ENCODE measurements at places on chromosomes 16 and 17.

GRCh38 chr17:70134777-70135176, 34.6 kb upstream of the KCNJ2 start:
- DNase-seq = no peak

DNA sequence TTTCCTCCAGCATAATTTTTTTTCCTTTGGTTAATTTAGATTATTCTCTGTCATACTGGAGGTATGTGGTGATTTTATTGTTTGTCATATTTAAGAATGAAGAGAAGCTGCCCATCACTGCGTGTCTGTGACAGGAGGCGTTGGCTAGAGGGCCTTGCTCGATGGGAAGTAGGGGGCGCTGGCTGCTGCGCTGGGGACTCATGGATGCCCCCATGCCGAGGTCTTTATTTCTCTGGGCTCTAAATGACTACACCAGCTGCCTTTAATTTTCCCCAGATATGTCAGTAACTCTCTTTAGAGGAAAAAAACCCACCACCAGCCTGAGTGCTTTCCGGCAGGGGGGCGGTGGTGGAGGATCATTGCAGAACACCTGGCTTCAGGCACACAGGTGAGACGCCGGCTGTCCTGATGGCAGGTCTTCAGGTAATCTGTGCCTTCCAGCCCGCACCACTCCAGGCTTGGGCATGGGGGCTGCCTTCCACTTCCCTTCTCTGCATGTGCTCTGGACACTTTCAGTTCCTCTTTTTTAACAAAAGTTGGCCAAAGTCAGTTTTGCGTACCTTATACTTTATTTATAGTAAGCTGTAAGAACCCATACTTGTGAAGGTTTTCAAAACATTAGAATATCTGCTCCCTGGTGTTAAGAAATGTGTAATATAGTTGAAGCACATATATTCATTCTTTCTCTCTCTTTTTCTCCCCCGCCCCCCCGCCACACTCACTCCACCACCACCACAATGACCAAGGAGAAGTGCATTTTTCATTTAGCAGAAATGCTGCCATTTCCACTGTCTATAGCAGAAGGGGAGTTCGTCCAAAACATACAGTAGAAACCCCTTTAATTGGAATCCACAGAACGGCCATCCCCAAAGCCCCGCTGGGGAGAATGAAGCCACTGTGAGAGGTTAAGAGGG, 192.7 kb downstream of the RPTOR start:
- no peak for DNase-seq

DNA sequence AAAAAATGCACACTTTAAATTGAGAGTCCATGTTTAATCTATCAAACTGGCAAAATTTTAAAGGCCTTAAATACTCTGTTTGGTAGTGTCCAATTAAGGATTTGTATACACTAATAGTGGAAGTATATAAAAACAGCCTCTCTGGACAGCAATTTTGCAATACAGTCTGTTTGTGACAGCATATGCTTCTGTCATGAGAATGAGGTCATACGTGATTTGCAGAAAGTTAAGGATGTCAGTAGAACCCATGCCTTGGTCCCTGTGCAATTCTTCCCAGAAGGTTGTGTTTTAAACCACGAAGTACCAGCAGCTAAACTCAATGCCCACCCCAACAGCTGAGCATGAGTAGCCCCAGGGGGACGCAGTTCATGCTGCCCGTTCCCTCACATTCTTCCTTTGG, 78.4 kb downstream of the AIPL1 start:
- DNase-seq = no peak

DNA sequence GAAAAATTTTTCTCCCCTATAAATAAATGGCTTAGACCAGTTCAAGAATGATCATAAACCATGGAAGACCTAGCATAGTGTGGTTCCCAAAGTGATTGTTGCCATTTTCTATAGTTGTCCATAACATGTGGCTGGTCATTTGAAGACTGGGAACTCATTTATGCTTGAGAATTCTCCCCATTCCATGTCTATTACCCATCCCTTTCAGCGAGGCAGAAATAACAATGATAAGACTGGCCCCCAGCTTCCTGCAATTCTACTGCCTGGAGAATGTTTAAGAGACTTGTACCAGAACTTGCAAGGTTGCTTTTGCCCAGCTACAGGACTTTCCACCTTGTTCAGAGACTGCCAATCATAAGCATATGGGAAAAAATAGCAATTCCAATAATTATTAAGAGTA, 146.5 kb upstream of the CDH11 start:
- DNase-seq = no peak

GRCh38 chr17:50883850-50884438, 17.8 kb upstream of the TOB1 start:
- DNase-seq = no peak

- no peak for DNase-seq
Measured at GRCh38 chr17:73792994-73793393, 148.7 kb upstream of the SDK2 start.

GRCh38 chr16:63223851-63224250, 1187.6 kb upstream of the CDH8 start:
- DNase-seq = no peak

GRCh38 chr17:39555368-39555767, 52.4 kb downstream of the NEUROD2 start:
- no peak for DNase-seq

GRCh38 chr16:62596125-62596524, 559.9 kb upstream of the CDH8 start:
- DNase-seq = no peak
